ENCODE measurements at places on chromosomes 5 and 9.

GRCh38 chr5:94751460-94751859 lies 133.0 kb downstream of the SLF1 start:
- DNase-seq = no peak

DNA sequence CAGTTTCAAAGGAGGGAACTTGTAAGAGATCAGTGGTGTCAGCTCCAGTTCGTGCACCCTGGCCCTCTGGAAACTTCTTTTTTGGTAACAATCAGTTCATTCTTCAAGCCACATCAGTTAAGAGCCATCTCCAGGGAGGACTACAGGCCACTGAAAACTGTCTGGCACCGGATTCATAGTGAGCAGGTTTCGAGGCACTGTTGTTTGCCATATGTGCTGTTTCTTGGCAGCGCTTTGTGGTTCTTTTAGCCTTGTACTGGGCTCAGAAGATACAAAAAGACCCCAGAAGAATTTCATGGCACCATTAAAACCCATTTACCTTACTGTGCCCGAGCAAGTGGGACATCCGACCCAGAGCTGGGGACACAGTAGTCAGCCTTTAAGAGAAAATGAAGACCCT lies 68.5 kb downstream of the OTULIN start:
- no peak for DNase-seq

GRCh38 chr9:91750343-91750742 lies 199.7 kb downstream of the ROR2 start:
- no peak for DNase-seq

DNA sequence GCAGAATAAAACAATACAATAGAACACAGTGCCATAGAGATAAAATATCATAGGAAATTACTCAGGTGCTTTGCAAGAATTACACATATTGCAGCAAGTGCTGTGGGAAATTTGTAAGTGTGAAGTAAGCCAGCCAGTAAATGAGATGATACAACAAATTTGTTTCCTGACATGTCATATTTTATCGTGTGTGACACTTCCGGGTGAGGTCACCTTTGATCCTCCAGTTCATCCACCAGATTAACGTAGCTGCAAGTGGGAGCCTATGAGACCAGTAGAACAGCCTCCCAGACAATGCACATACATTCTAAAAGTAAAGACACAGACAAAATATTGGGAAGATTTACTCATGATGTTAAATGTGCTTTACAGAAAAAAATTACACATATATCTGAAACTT lies 72.2 kb downstream of the PRDM9 start:
- DNase-seq = no peak

GRCh38 chr5:166551384-166551783 lies 1740.1 kb upstream of the WWC1 start:
- DNase-seq = no peak

DNA sequence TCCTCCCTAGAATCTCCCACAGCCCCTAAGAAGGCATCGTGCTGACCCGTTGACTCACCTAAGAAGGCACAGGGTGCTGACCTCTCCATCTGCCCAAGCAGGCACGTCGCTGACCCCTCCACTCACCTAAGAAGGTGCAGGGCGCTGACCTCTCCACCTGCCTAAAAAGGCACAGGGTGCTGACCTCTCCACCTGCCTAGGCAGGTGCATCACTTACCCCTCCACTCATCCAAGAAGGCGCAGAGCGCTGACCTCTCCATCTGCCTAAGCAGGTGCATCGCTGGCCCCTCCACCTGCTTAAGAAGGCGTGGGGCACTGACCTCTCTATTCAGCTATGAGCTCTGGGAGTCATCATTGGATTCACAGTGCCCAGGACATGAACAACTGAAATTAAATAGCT lies 54.4 kb upstream of the FCN1 start:
- DNase-seq = no peak

GRCh38 chr5:54959673-54960418 lies 25.5 kb downstream of the ESM1 start:
- no peak for DNase-seq

- DNase-seq = no peak
Observed at GRCh38 chr5:67166460-67167285, 29.9 kb downstream of the CD180 start.

- no peak for DNase-seq
Observed at GRCh38 chr9:99682870-99683269, 138.8 kb upstream of the NR4A3 start.

GRCh38 chr9:130233587-130233945 lies 32.0 kb upstream of the HMCN2 start:
- no peak for DNase-seq

DNA sequence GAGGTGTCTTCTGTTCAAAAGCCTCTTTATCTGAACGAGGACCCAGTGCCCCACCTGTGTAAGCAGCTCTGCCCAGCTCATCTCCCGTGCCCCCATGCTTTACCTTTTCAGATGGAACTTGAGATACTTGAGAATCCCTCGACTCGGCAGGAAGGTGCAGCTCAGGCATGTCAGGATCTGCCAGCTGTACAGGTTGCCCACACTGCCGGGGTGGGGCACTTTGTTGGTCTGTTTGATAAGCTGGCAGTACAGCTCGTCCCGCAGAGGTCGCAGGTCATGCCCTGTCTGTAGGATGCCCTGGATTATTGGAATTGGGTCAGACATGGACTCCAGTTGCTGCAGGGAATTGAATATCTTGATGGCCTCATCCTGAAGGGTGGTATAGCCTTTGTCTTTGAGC lies 58.0 kb upstream of the RETREG1 start:
- DNase-seq = no peak

- no peak for DNase-seq
Observed at GRCh38 chr5:97877588-97877987, 694.5 kb upstream of the RIOK2 start.

GRCh38 chr5:91928754-91929521 lies 545.8 kb upstream of the ARRDC3 start:
- DNase-seq = no peak

- peak; percentile 57 for DNase-seq
Observed at GRCh38 chr9:130235558-130236435, 29.8 kb upstream of the HMCN2 start.

DNA sequence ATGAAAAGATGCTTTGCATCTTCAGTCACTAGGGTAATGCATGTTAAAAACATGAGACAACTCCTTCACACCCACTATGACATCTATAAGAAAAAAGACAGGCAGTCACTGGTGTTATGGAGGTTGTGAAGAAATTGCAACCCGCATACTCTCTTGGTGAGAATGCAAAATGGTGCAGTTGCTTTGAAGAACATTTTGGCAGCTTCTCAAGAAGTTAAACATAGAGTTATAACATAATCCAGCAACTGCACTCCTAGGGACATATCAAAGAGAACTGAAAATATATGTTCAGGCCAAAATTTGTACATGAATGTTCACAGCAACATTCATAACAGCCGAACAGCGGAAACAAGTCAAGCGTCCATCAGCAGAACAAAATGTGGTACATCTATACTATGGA lies 46.3 kb upstream of the TBC1D9B start:
- no peak for DNase-seq

GRCh38 chr5:142641711-142642110 lies 44.2 kb downstream of the FGF1 start:
- DNase-seq = no peak

- no peak for DNase-seq
Observed at GRCh38 chr5:72041654-72042053, 65.6 kb upstream of the MAP1B start.

- no peak for DNase-seq
Observed at GRCh38 chr5:93673316-93673954, 68.0 kb downstream of the POU5F2 start.

DNA sequence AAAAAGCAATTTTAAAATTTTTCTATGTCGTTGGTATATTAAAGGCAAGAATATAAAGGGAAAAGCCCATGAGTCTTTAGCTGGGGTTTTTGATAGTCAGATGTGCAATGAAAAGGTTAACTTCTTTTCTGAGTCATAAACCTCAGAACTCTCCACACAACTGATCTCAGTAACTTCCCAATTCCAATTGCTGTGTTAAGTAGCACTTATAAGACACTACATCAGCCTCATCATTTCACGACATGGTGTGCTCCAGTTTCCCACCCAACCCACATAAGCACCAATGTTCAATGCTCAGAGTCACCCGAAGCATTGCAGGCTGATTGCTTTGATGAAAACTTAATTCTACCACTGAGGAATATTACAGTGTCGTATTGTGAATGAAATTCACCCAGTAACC lies 155.8 kb downstream of the TSSK1B start:
- DNase-seq = no peak

DNA sequence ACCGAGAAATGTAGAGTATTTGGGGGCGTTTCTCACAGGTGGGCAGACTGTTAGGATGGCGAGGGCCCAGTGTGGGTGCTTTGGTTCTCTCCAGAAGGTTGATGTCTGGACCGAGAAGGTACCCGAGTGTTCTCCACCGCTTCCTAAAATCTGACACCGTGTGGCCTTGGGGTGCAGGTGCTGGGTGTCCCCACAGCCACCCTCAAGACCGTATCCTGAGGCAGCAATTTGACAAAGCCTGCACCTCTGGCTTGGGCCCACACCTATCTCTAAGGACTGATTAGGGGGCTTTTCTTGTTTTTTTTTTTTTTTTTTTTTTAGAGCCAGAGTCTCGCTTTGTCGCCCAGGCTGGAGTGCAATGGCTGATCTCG lies 1.3 kb downstream of the PPP1R26 start:
- DNase-seq = no peak

GRCh38 chr5:168651648-168652047 lies 72.5 kb upstream of the PANK3 start:
- DNase-seq = no peak

- DNase-seq = no peak
Observed at GRCh38 chr9:126625329-126626126, 11.8 kb downstream of the LMX1B start.

- DNase-seq = no peak
Observed at GRCh38 chr9:89468281-89468960, 29.5 kb downstream of the SEMA4D start.

DNA sequence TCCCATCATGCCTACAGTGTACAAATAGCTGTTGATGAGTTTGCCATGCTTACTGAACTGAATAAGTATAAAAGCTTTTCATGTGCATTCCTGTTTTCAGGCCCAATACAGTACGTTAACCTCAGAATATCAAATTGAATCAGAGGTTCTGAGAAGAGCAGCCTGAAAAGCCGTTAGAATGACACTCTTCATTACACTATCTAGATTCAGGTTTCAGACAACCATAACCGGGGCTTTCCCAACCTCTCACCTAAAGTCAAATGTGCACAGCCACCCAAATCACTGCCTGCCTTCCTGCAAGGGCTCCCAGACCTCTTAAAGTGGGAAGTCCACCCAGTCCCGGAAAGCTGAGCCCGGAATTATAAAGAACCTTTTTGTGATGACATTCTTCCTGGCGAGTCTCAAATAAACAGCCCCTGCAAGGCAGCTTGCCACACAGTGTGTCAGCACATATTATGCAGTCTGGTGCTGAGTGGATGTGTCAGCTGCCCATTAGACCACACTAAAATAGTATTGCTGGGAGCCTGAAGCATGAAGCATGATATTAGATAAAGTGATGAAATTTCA lies 245.8 kb downstream of the TLE4 start:
- no peak for DNase-seq

GRCh38 chr9:14030375-14031059 lies 283.4 kb downstream of the NFIB start:
- no peak for DNase-seq

GRCh38 chr9:131999692-132000551 lies 79.7 kb downstream of the MED27 start:
- DNase-seq = no peak

DNA sequence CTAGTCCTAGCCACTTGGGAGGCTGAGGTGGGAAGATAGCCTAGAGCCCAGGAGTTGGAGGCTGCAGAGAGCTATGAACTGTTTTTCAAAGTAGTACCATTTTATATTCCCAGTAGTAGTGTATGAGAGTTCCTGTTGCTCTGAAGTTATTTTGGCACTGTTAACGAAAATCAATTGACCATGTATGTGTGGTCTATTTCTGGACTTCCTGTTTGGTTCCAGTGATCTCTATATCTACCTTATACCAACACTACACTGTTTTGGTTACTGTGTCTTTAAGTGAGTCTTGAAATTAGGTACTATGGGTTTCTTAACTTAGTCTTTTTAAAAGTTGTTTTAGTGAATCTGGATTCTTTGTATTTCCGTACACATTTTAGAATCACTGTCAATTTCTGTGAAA lies 13.6 kb downstream of the SLF1 start:
- no peak for DNase-seq

- no peak for DNase-seq
Observed at GRCh38 chr9:93257808-93258331, 73.9 kb downstream of the WNK2 start.

DNA sequence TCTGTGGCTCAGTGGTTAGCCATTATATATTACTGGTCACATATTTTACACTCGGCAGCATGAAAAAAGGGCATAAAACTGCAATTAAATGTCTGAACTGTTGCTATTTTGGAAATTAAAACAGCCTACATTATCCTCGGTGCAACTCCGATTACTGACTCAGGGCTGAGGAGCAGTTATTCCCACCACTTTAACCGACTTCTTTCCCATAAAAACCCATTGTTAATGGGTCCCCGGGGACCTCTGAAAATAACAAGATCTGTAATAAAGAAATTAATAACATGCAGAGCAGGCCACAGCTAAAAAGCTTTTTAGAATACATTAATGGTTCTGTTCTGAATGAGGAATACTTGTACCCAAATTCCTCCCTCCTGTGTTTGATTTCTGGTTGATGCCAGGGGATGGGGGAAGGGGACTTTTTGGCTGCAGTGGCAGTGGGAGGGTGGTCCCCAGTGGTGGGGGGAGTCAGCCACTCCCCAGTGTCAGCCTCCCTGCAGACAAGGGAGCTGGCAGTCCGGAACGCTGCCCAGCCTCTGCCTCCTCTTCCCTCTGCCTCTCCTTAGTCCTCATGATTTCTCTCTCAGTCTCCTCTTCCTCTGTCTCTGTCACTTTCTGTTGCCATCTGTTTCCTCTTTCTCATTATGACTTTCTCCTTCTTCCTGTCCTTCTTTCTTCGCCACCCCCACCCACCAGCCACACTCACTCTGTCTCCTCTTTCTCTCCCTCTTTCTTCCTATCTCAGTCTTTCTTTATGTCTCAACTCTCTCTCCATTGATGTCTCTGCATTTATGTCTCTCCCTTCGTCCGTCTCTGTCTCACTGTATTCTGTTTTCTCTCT lies 59.0 kb upstream of the ZBTB43 start:
- no peak for DNase-seq

GRCh38 chr9:113580041-113580953 lies 116.8 kb downstream of the RGS3 start:
- DNase-seq = peak; percentile 96

DNA sequence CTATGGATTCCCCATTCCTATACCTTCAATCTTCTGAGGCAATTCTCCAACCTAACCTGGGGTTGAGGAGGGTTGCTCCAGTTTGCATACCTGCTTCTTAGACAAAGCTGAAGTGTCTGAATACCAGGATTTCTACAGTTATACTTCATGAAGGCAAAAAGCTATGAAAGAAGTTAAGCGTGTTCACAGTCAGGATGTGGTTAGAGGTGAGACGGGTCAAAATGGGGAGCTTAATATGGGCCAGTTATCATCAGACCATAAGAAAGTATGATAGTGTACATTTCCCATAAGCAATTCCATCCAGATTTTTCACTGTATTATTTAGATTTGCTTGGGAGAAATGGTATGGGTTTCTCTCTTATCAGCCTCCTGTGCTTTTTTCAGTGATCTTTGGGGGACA lies 156.9 kb upstream of the FER start:
- no peak for DNase-seq

Data from body of pancreas (tissue), 4 donors.